Central memory CD4-positive, alpha-beta T cell (primary cell): ENCODE measurements at places on chromosomes 2 and 18.

- DNase-seq = no peak
Measured at GRCh38 chr2:202824901-202825300, 46.7 kb downstream of the ICA1L start.

DNA sequence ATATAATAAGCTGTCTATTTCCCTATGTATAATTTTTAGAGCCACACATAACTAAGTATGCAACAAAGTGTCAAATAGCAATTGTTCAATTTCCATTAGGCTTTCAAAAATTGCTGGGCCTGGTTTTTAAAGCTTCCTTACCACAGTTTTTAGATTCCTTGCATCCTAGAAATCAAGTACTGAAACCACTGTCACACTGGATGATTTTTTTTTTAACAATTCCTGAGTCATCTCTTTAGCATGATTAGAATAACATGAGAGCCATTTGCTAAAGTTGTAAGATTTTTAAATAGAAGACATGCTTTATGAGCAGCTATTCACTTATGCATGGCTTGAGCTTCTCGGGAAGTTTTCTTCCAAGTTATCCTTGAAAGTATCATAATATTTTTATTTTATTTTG lies 319.5 kb upstream of the NXPH2 start:
- no peak for DNase-seq

- DNase-seq = no peak
Measured at GRCh38 chr18:58549814-58550339, 79.0 kb downstream of the ALPK2 start.

DNA sequence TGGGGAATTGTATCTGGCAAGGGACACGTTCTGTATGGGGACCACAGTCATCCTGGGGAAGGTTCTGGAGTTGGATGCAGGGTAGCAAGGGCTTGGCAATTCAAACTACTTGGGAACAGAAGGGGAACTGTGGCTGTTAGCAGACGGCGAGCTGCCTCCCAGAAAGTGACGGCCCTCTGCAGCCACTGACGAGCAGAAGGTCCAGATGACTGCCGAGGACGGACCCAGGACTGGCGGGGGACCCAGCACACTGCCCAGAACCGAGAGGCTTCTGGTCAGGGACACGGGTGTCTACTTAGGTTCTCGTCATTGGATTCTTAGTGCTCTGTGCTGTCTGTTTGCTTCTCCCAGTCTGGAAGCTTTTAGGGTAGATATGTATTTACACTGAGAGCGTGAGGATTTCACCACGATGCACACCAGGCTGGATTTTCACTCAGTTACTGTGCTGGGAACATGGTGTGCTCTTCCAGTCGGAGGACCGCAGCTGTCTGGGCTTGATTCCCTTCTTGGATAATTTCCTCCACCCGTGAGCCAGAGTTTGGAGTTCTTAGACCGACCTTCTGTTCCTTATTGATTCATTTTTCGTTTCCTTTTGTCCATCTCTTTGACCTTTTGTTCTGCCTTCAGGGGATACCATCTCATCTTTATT lies 13.4 kb downstream of the GPR35 start:
- DNase-seq = no peak

- DNase-seq = no peak
Measured at GRCh38 chr2:75007819-75008218, 49.4 kb downstream of the POLE4 start.

GRCh38 chr2:273333-273732 lies 8.6 kb downstream of the ACP1 start:
- DNase-seq = no peak

DNA sequence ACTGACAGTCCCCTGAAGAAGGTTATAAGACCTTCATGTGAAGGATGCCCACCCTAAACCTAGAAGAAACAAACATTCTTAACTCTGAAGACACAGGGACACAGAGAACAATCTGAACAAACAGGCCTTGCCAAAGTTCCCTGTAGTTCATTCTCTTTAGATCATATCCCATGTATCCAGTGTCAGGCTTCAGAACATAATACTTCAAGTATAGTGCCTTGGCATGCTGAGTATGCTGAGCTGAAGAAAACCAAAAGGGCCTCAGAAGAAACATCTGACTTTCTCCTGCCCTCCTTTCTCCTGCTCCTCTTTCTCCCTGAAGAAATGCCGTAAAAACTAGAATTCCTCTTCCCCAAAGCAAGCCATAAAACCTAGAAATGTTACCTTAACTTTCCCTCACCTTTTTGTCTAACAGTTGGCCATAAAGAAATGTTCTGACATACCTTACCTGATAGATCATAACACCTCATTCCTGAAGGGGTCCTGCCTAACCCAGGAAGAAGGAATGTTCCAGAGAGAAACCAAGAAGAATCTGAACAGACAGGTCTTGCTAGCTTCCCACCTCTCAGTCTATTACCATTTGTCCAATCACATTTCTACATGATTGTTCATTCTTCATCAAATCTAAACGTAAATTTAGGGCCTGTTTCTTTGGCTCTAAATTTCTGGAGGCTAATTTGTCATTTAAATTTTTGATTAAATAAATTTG lies 160.1 kb upstream of the ZC3H15 start:
- DNase-seq = no peak

DNA sequence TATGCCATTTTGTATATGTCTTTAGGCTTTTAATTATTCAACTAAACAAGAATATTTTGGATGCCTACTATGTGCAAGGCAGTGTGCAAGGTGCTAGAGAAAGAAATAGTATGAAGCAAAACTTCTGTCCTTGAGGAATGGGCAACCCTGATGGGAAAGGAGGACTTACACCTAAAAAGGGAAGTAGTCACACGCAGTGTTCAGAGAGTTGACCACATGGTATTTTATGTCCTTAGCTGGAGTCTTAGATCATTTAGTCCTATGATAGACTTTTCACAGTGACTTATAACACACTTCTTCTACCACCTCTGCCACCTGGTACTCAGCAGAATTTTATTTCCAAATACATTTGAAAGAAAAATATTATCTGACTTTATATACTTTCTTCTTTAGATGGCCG lies 291.6 kb downstream of the PLCL1 start:
- no peak for DNase-seq

GRCh38 chr2:230256733-230257332 lies 31.3 kb downstream of the SP140 start:
- DNase-seq = no peak

DNA sequence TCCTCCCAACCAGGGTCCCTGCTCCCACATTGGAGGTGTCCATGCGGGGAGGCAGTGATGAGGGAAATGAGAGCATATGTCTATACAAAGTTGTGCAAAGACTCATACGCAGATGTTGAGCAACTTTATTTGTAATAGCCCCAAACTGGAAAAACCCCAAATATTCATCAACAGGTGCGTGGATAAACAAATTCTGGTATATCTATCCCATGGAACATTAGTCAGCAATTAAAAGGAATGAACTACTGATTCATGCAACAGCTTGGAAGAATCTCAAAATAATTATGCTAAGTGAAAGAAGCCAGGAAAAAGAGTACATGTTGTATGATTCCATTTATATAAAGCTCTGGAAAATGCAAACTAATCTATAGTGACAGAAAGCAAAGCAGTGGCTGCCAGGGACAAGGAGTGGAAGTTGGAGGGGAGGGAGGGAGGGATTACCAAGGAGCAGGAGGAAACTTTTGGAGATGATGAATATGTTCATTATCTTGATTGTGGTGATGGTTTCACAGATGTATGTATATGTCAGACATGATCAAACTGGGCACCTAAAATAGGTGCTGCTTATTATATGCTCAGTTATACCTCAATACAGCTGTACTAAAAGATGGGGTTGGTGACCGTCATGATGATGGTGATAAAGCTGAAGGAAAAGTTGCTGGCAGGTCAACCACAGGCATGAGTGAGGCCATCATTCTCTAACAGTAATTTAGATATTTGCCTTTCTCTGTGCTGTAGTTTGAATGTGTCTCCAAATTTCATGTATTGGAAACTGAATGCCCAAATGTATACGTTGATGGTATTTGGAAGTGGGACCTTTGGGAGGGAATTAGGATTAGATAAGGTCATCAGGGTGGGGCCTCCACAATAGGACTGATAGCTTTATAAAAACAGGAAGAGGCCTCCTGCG lies 270.9 kb downstream of the CYP26B1 start:
- DNase-seq = no peak

DNA sequence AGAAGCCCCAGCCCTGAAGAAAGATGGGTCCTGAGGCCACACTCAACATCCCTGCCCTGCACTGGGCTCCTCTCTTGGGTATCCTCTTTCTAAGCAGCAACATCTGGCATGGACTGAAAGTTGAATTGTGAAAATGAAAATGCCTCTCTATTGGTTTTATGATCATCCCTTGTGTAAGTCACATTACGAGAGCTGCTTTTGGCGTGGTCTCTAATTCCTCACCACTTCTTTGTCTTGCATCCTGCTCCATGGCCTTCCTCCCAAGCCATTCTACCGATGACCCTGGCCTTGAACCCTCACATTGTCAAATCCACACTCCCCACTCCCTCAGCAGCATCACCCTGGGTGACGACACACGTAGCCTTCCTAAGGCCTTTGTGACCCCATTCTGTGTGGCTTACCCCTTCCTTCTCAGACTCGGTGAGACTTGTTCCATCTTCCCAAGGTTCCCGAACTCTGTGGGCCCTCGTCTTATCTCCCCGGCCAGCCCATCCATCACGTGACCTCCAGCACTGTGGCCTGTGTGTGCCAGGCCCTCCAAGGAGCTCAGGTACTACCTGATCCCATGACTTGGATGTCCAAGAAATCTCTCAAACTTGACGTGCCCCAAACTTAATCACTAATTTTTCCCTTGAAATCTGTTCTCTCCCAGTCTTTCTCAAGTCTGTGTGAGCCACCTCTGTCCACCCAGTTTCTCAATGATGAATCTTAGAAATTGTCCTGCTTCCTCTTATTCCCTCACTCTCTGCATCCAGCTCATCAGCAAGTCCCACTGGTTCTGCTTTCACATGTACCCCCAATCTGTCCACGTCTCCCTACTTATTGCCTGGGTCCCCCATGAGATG lies 194.7 kb upstream of the HS6ST1 start:
- no peak for DNase-seq

DNA sequence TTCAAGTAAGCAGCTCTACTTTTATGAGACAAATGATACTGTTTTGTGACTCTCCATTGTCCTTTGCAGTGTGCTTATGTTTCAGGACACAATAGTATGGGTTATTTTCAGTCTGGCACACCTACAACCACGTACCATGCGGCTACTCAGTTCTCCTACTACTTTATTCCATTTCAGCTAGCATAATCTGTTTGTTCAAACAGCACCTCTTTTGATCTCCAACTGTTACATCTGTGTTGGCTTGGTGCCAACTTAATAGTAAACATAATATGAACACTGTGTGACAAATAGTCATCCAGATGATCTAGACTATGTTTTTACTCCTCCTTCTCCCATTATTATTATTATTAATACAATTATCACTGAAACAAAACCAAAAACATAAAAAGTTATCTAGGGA lies 40.5 kb downstream of the MYO3B start:
- DNase-seq = no peak

GRCh38 chr18:24009651-24010333 lies 4.8 kb upstream of the TTC39C start:
- peak; percentile 37 for DNase-seq

GRCh38 chr18:8358033-8358765 lies 251.0 kb upstream of the RAB12 start:
- no peak for DNase-seq

- peak; percentile 66 for DNase-seq
Measured at GRCh38 chr2:84781942-84782716, 98.8 kb downstream of the TRABD2A start.

GRCh38 chr18:62399781-62400308 lies 74.7 kb downstream of the TNFRSF11A start:
- DNase-seq = no peak
